ENCODE measurements at places on chromosomes 2 and 18.

DNA sequence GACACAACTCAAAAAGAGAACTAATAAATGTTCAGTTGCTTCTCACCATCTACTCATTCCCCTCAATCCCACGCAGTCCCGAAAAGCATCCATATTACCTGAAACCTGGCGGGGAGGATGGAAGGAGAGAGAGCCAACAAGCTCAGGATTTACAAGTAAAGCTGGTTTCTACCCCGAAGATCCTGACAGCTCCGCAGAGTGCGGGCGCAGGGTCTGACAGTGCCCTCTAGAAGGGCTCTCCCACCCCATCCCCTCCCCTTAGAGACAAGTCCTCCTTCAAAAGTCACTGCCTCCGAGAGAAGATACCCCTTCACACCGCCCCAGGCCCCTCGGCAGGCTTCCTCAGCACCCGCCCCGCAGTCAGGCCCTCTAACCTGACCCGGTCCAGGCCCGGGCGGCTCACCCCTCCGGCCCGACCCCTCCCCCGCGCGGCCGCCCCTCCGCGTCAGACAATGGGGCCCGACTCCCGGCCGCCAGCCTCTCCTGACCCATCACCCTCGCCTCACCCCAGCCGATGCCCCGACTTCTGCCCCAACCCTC, 550 bp downstream of the RAB1A start:
- DNase-seq = no peak

DNA sequence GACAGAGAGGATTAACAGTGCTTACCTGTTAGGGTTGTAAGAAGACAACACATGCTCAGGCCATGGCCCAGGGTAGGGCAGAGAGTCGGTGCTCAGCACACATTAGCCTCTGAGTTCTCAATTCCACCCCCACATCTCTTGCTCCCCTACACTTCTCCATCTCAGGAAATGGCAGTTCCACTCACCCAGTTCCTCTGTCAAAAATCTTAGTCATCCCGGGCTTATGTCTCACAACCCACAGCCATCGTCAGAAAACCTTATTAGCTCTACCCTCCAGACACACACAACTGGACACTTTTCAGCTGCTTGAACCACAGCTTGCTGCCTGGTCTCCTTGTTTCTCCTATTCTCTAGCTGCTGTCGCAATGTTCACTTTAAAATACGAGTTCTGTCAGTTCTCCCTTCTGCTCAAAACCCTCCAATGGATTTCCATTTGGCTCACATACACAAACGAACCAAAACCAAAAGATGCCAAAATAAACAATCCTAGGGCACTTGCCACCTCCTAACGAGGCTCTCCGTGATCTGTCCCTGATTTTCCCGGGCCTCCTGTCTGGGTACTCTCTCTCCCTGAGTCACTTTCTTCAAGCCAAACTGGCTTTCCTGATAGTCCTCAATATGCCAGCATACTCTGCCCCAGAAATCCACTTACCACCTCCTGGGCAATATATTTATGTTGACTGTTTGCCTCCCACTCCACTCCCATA, 89.7 kb downstream of the KCTD1 start:
- peak; percentile 67 for DNase-seq

GRCh38 chr2:84781942-84782716, 98.8 kb downstream of the TRABD2A start:
- no peak for DNase-seq

GRCh38 chr2:204370172-204370718, 175.0 kb upstream of the PARD3B start:
- DNase-seq = no peak

DNA sequence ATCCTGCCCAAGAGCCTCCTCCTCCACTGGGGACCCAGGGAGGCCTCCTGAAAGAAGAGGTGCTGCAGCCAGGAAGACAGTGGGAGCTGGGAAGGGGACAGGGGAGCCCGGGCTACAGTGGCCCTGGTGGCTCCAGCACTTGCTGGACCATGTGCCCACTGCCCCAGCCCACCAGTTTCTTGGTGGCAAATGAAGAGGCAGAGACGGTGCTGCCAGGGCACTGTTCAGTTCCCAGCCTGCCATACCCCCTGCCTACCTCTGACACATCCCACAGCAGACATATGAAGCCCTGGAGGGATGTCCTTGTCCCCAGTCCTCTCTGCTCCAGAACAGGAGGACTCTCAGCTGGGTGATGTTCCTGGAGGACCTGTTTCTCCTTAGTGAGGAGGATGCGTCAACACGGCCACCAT, 3.7 kb downstream of the RAMP1 start:
- no peak for DNase-seq

GRCh38 chr2:160337728-160338127, 137.7 kb upstream of the ITGB6 start:
- no peak for DNase-seq

- DNase-seq = no peak
Measured at GRCh38 chr18:8860845-8861642, 155.7 kb downstream of the MTCL1 start.

- no peak for DNase-seq
Measured at GRCh38 chr18:38646296-38646695, 1080.7 kb upstream of the CELF4 start.

GRCh38 chr2:118843483-118844132, 3.8 kb downstream of the EN1 start:
- no peak for DNase-seq

DNA sequence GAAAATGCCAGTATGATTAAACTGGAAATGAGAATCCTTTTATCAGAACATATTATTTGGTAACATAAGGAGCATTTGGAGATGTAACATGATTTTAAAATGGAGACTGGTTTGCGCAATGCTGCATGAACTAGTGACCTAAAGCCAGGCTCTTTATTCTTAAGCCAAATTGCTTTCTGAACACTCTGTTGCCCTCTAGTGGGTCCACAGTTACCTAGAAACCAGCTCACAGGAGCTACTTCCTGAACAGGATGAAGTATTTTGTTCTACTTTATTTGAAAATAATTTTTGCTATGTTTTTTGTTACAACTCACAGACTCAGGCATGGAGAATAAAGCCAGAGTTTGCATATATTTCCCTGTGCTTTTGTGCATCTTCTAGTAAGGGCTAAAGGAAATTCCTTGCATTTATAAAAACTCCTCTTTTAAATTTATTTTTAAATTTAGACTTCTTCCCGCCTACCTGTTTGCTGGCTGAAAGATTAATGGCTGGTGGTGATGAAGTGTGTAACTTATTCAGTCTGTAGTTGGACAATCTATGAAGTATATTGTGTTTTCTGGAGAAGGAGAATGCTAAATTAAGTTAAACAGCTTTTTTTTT, 146.7 kb downstream of the PARD3B start:
- peak; percentile 25 for DNase-seq

DNA sequence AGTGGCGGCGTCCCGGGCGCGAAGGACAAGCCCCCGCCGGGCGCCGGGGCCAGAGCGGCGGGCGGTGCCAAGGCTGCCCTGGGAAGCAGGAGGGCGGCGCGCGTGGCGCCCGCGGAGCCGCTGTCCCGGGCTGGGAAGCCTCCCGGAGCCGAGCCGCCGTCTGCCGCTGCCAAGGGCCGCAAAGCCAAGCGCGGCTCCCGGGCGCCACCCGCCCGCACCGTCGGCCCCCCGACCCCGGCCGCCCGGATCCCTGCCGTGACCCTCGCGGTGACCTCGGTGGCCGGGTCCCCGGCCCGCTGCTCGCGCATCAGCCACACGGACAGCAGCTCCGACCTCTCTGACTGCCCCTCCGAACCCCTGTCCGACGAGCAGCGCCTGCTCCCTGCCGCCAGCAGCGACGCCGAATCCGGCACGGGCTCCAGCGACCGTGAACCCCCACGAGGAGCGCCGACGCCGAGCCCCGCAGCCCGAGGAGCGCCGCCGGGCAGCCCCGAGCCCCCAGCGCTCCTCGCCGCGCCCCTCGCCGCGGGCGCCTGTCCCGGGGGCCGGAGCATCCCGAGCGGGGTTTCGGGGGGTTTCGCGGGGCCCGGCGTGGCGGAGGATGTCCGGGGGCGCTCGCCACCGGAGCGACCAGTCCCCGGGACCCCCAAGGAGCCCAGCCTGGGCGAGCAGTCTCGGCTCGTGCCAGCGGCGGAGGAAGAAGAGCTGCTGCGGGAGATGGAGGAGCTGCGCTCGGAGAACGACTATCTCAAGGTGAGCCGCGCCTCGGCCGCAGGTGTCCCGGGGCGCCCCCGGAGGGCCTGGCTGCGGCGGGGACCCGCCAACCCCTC, 820 bp downstream of the MTCL1 start:
- DNase-seq = no peak

GRCh38 chr2:200258881-200259576, 47.5 kb upstream of the SPATS2L start:
- DNase-seq = no peak

DNA sequence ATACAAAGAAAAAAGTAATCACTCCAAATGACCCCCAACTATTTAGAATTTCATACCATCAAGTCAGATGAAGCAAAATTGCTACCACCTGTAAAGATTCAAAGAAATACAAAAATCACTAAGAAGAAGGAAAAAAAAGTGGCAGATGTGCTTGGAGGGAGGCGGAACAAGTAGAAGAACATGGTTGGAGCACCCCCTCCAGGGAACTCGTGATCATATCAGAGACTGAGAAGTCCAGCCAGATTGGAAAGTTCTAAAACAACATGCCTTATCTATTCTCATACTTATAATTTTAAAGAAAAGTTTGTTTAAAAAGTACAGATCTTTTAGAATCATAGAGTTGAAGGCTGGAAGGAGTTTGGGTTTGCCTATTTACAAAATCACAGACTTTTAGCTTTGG, 113.4 kb upstream of the CYP26B1 start:
- DNase-seq = no peak

DNA sequence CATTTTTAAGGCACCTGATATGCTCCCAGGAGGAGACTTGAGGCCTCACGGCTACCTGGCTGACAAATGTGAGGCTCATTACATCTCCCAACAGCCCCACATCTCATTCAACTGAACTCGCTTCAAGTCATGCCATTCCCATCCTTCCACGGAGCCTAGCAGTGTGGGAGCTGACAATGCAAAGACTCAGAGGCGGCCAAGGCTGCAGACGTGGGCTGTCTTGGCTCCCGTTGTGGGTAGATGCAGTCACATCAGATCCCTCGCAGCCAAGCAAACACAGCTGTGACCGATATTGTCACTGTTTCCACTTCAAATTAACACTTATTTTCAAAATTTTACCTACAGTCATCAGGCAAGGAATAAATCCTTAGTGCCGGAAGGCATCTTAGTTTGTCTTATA, 64.0 kb upstream of the TRIB2 start:
- DNase-seq = no peak

DNA sequence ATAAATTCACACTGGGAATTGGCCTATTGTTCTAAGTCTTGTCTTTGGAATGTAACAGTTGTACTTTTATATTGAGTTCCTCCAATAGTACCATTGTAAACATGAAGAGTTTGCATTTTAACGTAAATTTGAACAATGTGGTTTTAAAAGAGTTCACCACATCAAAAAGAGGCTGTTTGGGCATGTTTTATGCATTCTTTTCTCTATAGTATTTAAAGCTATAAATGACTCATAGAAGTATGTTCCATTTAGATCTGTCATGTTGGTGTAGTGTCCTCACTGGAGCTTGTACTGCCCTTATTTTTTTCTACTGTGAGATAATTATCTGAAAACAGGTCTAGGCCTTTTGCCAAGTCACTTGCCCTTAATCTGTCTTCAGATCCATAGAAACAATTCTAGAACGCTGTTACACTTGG, 141.9 kb downstream of the RHBDD1 start:
- DNase-seq = peak; percentile 24

- DNase-seq = no peak
Measured at GRCh38 chr18:54964741-54965140, 5.5 kb upstream of the CCDC68 start.

- no peak for DNase-seq
Measured at GRCh38 chr2:1162768-1163584, 212.3 kb downstream of the SNTG2 start.

GRCh38 chr2:156189143-156189542, 143.4 kb downstream of the NR4A2 start:
- DNase-seq = no peak

DNA sequence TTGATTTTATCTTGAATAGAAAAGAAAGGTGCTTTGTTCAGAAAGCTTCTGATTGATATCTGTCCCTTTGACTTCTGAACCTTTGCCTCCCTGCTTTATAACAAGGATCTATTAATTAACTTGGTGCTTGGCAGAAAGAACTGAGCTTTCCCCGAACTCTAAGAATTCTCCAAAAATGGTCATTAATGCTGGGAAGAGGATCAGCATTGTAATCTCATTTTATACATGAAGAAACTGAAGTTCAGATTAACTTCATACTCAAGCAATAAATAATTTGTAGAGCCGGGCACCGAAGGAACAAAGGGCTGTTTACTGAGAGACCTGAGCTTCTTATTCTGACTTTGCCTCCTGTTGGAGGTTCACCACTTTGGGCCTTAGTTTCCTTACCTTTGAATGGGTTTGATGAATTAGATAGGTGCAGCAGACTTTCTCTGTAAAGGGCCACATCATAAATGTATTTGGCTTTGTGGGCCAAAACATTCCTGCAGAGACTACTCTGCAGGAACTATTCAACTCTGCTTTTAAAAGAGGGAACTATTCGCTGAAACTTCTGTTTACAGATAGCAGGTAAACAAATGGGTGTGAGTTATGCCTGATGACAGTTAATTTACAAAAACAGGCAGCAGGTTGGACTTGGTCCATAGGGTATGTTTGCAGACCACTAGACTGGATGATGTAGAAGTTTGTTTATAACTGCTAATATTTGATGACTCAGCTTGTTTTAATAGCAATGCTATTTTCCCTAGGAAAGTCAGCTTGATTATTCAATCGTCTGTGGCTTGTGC, 272.9 kb downstream of the TGIF1 start:
- DNase-seq = peak; percentile 4

- no peak for DNase-seq
Measured at GRCh38 chr2:105184420-105184819, 57.1 kb upstream of the GPR45 start.

GRCh38 chr18:3692113-3692621, 242.2 kb downstream of the TGIF1 start:
- DNase-seq = no peak

DNA sequence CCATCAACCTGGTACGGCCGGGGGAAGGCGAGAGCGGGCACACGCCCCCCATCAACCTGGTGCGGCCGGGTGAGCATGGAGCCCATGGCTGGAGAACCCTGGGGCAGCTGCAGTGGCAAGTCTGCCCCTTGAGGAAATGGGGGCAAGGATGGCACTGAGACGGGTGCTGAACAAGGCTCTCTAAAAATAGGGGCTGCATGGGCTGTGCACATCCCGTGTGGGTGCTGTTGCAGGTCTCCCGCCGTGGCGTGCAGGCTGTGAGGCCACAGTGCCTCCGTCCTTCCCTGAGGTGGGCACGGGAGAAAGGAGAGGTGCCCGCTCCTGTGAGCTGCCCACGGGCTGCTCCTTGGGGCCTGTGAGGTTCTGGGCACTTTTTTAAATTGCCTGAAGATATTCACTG, 99.2 kb downstream of the NFATC1 start:
- no peak for DNase-seq

DNA sequence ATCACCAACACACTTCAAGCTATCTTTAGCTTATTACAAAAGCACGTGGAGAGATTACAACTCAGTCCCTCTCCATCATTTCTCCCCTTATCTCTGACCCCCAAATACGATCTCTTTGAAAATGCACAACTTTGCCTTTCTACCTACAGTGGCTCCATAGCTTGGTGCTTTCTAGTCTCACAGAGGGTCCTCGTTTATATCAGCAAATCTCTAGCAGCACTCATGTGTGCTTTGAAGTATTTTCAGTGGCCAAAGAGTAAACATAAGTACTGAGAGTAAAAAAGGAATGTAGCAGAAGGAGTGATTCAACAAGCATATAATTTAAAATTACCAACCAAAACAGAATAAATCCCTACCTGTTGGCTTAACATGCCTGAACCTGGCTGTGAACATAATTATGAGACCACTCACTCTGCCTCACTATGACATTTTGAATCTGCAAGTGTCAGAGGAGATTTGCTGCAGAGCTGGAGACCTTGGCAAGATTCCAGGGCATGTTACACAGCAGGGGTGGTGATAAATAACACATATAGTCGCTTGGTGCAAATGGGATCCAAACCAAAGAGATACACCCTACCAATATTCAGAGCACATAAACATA, 54.6 kb downstream of the LAMA3 start:
- no peak for DNase-seq

All from NCI-H446 (cell line).